ENCODE measurements at places on chromosomes 1 and 21.

DNA sequence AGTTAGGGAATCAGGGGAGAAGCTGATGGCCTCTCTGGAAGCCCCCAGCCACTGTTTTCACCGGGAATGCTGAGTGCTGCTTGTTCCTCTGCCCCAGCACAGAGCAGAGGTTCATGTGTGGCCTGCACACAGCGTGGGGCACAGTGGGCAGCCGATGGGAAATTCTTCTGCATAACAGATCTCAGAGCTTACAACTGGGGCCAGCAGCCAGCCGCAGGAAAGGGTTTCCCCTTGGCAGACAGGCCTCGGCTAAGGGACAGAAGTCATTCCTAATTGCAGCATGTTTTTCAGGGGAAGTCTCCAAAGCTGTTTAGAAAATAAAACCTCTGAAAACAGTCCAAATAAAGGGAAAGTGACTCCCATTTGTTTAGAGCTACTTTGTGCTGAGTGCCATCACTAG is 22.6 kb downstream of the HMGB4 start:
- no peak for DNase-seq

- no peak for DNase-seq
These were observed 5.2 kb downstream of the PPFIA4 start for GRCh38 chr1:203031467-203031866.

DNA sequence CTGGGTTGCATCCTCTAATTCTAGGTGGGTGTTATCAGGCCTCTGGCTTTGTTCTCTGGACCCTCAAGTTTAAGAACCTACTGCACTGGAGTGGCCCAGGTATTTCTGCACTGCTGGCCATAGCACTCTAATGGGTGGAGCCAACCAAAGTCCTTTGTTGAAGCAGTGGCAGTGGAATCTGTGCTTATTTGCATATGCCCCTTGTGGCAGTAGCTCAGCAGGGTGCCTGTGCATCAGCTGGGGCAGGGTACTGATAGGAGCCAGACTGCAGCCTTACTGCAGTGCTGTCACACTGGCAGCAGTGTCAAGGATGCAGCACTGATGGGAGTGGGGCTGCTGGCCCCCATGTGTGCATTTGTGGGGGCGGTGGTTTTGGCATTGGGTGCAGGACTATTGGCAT is 660.6 kb downstream of the LRRIQ3 start:
- DNase-seq: no peak

- no peak for DNase-seq
These were observed 9.3 kb upstream of the ST6GALNAC3 start for GRCh38 chr1:76065270-76065669.

DNA sequence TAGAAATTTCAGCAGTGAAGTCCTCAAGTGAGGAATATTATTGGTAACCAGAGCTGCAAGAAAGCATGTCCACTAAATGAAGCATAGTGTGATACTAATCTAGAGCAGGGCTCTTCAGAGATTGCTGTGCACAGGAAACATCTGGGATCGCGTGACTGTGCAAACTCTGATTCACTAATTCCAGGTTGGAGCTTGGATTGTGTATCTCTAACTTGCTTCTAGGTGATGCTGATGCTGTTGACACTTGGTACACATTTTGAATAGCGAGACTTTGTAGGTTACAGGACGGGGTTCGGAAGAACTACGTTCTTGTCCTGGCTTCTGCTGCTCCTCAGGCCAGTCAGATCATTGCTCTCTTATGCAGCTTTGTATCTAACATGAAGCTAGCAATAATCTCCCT is 66.5 kb downstream of the PRRX1 start:
- no peak for DNase-seq

DNA sequence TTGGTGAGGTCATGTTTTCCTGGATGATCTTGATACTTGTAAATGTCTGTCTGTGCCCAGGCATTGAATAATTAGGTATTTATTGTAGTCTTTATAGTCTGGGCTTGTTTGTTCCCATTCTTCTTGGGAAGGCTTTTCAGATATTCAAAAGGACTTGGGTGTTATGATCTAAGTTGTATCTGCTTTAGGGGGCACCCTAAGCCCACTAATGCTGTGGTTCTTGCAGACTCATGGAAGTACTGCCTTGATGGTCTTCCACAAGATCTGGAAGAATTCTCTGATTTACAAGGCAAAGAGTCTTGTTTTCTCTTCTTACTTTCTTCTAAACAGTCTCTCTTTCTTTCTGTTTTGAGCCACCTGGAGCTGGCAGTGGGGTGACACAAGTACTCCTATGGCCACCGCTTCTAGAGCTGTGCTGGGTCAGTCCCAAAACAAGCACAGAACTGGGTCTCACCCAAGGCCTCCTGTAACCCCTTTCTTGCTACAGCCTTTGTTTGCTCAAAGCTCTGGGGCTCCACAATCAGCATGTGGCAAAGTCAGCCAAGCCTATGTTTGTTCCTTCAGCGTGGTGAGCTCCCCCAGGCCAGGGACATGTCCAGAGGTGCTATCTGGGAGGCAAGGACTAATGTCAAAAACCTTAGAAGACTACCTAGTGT is 12.6 kb downstream of the VN1R5 start:
- no peak for DNase-seq

DNA sequence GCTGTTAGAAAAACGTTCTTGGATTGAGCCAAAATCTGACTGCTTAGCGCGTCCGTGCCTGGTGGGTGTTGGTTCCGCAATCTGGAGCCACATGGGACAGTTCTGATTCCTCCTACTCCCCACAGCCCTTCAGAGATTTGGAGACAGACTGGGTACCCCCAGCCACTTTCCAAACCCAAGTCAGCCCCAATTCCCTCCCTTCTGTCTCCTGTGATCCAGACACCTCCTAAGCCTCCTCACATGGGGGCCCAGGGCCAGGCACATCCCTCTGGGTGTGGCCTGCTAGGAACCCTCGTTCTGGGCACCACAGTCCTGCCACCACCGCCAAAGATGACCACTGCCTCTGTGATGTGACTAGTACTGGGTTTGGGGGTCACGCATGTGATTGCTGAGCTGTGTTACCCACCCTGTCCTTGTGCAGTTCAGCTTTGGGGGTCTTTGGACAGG is 4.8 kb downstream of the PLA2G5 start:
- no peak for DNase-seq
